Activated naive CD8-positive, alpha-beta T cell treated with anti-CD3 and anti-CD28 coated beads, Interleukin-2, amount 10 ng/mL, durations not matched to agents 7 days and 5 days (primary cell): ENCODE measurements at places on chromosomes 4 and X. TPM values are rescaled to one million over a fixed set of nuclear protein-coding genes. Genes with fewer than 3 reads are reported as not detected.
A peak's percentile ranks its signal among the peaks of the same experiment; 100 is the strongest.

GUCY2F gene
- total RNA-seq, result not detected

DUSP21 gene
- total RNA-seq, result not detected

OPHN1 gene
- 0.44 TPM for total RNA-seq

DNA sequence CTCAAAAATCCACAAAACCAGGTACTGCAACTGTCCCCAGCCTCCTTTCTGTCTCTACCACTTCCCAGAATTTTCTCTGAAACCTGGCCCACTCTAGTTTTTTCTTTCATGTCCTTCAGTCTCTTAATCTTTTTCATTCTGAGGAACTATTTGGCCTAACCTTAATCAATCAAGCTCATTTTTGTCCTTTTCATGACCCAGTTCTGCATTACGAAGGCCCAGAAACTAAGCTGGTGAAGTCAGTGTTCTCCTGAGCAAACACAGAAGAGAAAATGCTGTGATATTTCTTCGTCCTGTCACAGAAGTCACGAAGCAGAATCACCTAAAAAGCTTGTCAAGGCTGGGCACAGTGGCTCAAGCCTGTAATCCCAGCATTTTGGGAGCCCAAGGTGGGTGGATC is 131.7 kb upstream of the EDNRA start:
- DNase-seq, result no peak

- DNase-seq, result no peak
These were observed 8.4 kb upstream of the LDOC1 start for GRCh38 chrX:141185366-141185765.

GRCh38 chr4:80072228-80072743 is 743 bp downstream of the ANTXR2 start:
- DNase-seq, result peak; percentile 60
